Right ventricle myocardium inferior (tissue), 1 donor: ENCODE measurements at places on chromosomes 12 and 14. TPM values are rescaled to one million over a fixed set of nuclear protein-coding genes. Genes with fewer than 3 reads are reported as not detected.
A peak's percentile ranks its signal among the peaks of the same experiment; 100 is the strongest.

DNA sequence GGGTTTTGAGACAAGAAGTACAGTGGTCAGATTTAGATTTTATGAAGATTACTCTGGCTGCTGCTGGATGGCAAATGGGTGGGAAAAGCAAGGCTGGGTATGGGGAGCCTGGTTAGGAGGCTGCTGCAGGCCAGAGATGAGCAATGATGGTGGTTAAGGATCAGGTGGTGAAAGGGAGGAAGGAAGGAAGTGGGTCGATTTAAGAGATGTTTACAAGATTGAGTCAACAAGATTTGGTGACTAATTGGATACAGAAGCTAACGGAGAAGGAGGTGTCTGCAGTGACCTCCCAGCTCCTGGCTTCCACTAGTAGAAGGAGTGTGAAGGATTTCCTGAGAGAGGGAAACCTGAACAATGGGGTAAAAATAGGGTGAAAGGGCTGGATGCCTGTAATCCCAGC, 18.7 kb downstream of the NOS1 start:
- no peak for DNase-seq

DNA sequence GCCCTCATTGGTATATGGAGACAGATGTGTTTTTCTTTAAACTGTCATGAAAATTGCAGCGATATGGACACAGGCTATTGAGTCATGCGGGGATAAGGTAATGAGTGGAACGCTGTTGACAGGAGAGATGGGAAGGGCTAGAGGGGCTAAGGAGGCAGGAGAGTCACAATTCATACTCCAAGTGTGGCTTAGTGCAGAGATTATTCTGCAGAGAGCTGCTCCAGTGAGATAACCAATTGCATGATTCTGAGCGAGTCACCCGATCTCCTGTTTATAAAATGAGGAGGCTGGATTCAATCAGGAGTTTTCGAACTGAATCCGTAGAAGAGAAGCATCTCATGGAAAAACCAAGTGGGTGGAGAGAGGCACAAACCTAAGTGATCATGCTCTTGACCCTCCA, 106.4 kb upstream of the PLEKHG7 start:
- DNase-seq, result no peak

GRCh38 chr12:85322715-85323114, 42.7 kb downstream of the ALX1 start:
- DNase-seq, result no peak

DNA sequence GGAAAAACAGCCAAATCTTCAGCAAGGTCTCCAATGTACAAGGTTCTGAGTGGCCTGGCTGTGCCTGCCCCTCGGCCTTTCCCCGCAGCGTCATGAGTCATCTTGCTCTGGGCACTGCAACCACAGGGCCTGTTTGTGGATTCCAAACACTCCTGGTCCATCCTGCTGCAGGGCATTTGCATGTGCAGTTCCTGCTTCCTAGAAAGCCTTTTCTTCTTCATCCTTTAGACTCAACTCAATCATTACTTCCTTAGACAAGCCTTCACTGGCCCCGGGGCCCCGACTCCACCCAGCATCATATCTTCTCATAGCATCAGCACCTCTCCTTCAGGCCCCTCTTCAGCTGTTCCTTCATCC, 101.8 kb upstream of the EGLN3 start:
- DNase-seq, result no peak

- peak; percentile 92 for DNase-seq
Observed at GRCh38 chr14:75295491-75296345, 17.1 kb downstream of the FOS start.

EXOC3L4 gene
- total RNA-seq, result 1.2 TPM

CD63 gene
- total RNA-seq, result 790 TPM

IFNG-AS1 gene
- total RNA-seq, result not detected
